ENCODE measurements at places on chromosomes 4 and X.

DNA sequence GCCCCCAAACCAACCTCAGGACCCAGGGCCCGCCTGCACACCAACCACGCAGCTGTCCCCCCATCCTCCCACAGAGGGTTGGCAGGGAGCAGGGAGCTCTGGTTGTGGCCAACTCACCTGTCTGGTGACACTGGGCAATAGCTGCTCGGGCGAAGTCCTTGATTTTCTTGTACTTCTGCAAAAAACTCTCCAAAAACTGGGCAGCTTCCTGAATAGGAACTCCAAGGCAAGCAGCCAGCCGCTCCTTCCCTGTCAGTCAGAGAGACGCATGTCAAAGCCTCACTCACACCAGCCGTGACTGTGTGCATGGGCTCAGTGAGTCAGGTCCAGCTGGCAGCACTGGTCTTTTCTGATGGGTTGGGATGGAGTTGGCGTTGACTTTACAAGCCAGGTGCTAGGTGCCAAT is 26.4 kb downstream of the NAT8L start:
- DNase-seq = no peak

GRCh38 chrX:130330706-130331105 is 9.0 kb upstream of the SLC25A14 start:
- DNase-seq = peak; percentile 35

DNA sequence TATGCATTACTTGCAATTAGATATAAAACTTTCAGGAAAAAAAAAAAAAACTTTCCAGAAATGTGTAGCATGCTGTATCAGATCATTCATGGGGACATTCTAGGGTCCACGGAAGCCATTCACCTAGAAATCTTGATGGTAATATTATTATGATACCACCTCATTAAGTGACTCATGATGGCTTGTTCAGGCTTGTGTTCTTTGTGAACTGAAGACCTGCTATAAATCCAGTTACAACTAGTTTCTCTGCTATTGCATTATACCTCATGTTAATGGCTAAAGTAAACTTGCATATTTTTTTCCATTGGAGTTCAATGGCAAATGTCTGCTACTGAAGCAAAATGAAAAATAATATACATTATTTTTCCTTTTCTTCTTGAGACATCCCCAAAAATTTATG is 35.3 kb upstream of the PTPN13 start:
- no peak for DNase-seq

DNA sequence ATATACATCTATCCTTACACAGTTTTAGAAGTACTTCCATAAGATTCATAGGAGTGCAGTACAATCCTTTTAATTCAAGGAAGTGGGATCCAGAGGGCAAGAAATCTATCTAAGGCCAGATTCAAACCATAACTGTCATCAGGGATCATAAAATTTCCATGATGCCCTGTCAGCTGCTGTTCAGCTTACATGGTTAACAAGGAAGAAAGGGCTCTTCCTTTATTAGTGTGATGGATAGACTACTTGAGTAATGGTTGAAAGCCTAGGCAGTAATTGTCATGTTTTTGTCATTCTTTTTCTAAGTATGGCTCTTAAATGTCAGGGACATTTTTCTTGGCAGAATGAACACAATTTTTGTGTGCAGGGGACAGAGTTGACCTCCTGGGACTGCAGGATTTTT is 159.8 kb upstream of the CXCL13 start:
- no peak for DNase-seq

GRCh38 chr4:78818530-78819079 is 42.5 kb downstream of the BMP2K start:
- no peak for DNase-seq

GRCh38 chr4:28686618-28687017 is 1826.0 kb downstream of the STIM2 start:
- DNase-seq = peak; percentile 61

- no peak for DNase-seq
Measured at GRCh38 chr4:146472404-146472803, 49.3 kb downstream of the SLC10A7 start.

GRCh38 chr4:148162991-148163390 is 279.2 kb downstream of the NR3C2 start:
- no peak for DNase-seq

- DNase-seq = peak; percentile 19
Measured at GRCh38 chrX:102515975-102516941, at the start of gene TMSB15A. TSS of gene TMSB15A (minus strand) at chrX:102516739.

DNA sequence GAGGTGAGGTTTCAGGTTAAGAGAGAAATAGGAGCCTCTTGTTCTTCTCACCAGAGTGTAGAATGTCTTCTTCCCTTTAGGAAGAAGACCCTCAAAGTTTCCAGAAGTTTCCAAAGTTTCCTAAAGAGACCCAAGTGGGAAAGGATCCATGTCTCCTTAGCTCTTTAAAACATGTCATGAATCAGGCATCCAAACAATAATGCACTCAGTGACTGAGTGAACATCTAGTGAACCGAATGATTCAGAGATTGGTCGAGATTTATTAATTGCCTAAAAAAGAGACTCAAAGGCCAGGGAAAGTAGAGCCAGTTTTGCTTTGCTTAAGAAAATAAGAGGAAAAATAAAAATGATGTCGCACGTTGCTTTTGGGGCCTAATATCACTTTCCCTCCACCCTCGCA is 29.4 kb downstream of the FGF5 start:
- no peak for DNase-seq

DNA sequence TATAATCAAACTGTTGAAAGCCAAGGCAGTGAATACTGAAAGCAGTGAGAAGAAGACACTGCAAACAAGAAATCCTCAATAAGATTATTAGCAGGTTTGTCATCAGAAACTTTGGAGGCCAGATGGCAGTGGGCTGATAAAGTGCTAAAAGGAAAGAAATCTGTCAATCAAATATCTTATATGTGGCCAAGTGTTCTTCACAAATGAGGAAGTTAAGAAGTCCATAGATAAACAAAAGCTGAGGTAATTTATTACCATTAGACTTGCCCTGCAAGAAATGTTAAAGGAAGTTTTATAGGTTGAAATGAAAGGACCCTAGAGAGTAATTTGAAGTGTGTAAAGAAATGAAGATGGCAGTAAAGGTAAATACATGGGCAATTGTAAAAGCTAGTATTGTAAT is 586.6 kb downstream of the RAPGEF2 start:
- no peak for DNase-seq

GRCh38 chr4:156623376-156623775 is 348.2 kb downstream of the PDGFC start:
- DNase-seq = no peak

DNA sequence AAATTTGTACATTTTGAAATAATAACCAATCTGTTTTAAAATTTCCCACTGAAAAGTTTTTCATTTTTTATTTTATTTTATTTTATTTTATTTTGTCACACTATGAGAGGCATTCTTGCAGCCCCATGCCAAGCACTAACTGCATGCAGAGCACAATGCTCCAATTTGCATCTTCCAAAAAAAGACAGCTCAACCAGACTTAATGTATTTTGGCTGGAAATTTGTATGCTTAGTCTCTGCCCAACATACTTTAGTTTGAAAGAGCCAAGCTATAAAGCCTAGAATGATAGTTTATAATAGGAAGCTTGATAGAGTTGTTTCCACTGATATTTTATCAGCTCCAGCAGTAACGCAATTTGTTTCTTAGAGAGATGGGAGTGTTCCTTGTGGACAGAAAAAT is 235.5 kb downstream of the GALNTL6 start:
- no peak for DNase-seq

DNA sequence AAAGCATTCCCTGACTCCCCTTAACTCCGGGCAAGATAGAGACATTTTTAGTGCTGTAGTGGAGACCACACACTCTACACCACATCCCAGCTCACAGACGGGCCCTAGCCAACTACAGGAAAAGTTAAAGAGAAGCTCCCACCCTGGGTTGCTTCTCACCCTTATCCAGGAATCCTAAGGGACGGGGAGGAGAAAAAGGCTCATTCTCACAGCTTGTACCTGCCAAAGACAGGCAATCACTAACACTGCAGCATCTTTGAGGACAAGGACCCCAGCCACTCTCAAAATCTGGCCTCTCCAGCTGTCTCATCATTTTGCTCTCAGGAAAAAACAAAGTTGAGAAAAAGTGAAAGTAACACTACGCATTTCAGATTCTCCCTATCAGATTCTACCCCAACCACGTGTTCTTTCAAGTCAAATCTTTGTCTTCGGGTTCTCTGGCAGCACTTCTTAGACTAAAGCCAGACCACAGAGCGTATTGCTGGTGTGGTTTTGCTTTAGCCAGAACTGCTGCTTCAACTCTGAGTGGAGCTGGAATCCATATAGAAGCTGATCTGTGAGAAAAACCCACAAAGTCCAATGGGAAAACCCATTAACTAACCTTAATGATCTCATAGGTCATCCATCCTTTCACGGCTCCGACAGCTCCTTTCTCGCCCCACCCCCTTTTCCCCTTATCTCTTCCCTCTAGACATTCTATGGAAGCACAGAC is 605.9 kb upstream of the DIPK2B start:
- peak; percentile 79 for DNase-seq

Data from ACHN (cell line).